Kasumi-1 (cell line): ENCODE measurements at places on chromosomes 11 and 22.
A peak's percentile ranks its signal among the peaks of the same experiment; 100 is the strongest.

GRCh38 chr11:70399681-70400112 lies 1.4 kb downstream of the CTTN start:
- DNase-seq = peak; percentile 36

DNA sequence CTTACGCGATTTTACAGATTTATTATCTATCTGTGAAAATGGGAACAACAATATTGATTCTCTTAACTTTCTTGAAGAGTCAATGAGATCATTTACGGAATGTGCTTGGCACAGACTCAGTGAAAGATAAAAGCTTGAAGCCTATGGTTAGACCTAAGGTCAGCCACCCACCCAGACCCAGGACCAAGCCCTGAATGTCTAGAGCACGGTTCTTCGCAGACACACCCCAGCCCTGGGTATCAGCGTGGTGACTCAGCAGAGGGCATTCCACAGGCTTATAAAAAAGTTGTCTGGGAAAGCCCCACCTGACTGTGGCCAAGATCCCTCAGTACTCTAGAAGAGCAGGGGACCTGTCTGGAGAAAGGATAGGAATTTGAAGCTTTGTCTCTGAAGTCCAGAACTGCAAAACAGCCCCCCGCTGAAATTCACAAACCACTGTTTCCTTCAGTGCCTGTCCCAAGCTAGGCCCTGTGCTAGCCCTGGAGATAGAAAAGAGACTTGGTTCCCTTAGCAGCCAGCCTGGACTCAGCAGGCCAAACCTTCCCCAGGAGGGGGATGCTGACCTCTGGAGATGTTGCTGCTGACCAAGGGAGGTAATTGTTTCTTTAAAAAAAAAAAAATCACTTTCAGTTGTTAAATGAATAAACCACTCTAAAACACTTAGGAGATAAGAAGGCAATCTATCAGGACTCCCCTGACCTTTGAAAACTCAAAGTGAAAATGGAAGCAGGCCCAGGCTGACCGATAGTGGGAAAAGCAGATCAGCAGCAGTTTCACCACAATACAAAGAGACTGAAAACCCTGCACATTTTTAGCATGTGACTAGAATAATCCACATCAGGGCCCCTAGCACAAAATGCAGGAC lies 114.0 kb downstream of the ABTB2 start:
- DNase-seq = no peak

DNA sequence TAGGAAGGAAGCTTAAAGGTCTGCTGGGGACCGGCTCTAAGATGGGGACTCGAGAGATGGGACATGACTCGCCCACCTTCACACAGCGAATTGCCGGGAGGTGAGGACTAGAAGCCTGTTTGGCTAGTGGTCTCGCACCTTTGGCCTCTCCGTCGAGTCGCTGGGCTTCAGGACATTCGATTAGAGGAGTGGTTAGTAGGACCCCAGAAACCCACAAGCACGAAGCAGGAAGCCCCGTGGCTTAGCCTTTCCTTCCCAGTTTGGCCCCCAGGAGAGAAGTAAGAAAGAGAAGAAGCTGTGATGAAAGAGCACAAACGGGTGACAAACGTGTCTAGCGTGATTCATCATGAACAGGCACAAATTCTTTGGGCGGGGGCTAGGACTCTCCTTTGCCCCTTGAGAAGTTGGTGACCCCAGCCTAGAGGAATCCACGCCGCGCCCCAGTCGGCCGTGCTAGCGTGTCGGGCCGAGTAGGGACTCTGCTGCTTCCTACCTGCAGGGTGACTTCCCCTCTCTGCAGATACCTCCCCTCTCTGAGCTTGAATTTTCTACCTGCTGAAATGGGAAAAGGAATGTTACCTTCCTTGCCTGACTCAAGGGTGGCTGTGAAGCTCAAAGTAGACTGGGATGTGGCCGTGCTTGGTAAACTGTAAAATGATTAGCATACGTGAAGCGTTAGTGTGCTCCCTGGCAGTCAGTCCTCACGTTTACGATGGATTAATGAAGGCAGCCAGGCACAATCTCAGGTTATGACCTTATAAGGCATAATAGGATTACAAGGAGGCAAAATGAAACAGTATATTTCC lies 1.1 kb upstream of the ADM start:
- DNase-seq = peak; percentile 23

GRCh38 chr11:98549571-98549970 lies 471.2 kb upstream of the CNTN5 start:
- DNase-seq = no peak

DNA sequence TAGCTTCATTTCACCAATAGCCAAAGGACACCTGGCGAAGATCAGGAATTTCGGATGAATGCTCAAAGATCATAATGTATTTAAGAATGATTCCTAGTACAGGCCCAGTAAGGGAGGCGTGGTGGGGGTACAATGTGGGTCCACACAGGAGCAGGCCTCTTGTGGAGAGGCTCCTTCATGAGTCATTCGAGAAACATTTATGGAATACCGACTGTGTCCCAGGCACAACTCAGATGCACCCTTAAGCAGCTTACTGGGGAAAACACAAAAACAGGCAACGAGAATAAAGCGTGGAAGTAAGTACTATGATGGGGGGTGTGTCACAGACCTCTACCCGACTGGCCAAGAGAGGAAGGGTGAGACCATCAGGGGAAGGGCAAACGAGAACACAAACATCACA lies 44.5 kb downstream of the SMCO4 start:
- no peak for DNase-seq

GRCh38 chr11:127925475-127925874 lies 661.9 kb downstream of the ETS1 start:
- no peak for DNase-seq

GRCh38 chr11:73034331-73034730 lies 107.8 kb downstream of the FCHSD2 start:
- no peak for DNase-seq

DNA sequence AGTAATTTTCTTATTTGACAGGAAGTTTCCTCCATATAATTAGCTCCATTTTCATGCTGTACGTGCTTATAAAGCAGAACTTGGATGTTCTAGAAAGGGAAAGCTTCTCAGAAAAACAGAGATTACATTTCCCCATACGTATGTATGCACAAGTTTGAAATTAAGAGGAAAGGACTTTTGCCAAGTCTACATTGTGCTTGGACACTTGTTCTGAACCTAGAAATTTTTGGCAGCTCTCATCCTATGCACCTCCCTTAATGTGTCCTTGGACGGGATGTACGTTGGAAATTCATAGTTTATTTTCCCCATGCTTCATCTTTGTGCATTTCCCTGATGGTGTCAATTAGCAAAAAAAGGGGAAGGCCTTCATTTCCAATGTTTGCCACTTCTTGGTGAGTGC lies 322.7 kb downstream of the BLID start:
- DNase-seq = no peak

DNA sequence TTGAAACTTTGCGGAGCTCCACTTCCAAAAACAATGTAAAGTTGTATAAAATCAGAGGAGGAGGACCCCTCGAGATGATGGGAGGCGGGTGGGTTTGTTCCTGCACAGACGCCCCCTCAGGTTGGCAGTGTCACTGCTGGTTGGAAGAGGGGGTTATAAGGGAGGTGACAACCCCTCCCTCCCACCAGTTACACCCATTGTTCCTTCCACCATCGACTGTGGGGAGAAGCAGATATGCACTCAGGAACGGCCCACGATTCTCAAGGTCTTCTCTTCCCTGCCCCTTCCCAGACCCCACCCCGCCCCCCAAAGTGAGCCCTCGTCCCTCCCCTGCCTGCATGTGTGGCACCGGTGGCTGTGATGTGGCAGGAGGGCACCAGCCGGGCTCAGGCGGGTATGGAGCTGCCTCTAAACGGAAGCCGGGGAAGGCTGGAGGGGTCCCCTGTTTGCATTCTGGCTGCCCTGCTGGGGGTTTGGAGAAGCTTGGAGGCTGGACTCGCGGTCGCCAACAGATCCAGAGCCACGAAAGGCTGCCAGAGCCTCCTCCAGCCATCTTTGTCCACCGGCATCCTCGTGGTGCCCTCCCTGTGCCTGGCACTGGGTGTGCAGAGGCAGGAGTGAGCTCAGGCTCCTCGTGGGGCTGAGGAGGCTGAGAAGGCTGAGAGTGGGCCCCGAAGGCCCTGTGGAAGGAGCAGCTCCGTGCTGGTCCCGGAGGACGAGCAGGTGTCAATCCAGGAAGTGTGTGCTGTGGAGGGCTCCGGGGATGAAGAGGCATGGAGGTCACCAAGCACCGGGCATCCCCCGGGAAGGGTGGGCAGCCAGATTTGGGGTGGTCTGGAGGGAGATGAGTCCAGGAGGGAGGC lies 778 bp downstream of the KDELR3 start:
- DNase-seq = no peak

GRCh38 chr11:574632-575312 lies 1.5 kb upstream of the PHRF1 start:
- DNase-seq = no peak

- DNase-seq = no peak
Observed at GRCh38 chr11:107157146-107157808, 139.0 kb upstream of the GUCY1A2 start.

- DNase-seq = no peak
Observed at GRCh38 chr22:44815099-44816070, 63.0 kb downstream of the ARHGAP8 start.

- no peak for DNase-seq
Observed at GRCh38 chr11:121225382-121225781, 67.2 kb upstream of the SC5D start.

DNA sequence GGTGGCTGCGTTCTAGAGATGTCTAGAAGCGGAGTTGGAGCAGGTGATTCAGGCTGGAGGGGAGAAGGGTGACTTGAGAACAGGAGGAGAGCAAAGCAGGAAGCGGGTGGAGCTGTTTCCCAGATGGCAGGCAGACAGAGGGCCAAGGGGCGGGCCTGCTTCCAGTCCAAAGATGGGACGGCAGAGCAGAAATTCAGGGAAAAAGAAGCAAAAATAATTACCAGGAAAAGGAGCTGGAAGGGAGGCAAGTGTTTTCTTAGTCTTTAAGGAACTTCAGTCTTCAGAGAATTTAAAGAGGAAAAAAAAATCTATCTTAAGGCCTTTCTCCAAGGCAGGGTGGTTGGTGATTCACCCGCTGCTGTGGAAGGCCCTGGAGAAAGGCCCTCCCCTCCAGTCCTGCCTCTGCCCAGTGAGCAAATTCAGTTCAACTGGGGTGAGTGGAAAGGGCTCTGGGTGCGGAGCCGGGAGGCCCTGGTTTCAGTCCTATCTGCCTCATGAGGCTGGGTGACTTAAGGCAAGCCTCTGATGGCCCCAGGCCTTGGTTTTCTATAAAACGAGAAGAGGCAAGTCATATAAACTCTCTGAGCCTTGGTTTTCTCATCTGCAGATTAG lies 4.5 kb upstream of the CREB3L1 start:
- DNase-seq = peak; percentile 45

DNA sequence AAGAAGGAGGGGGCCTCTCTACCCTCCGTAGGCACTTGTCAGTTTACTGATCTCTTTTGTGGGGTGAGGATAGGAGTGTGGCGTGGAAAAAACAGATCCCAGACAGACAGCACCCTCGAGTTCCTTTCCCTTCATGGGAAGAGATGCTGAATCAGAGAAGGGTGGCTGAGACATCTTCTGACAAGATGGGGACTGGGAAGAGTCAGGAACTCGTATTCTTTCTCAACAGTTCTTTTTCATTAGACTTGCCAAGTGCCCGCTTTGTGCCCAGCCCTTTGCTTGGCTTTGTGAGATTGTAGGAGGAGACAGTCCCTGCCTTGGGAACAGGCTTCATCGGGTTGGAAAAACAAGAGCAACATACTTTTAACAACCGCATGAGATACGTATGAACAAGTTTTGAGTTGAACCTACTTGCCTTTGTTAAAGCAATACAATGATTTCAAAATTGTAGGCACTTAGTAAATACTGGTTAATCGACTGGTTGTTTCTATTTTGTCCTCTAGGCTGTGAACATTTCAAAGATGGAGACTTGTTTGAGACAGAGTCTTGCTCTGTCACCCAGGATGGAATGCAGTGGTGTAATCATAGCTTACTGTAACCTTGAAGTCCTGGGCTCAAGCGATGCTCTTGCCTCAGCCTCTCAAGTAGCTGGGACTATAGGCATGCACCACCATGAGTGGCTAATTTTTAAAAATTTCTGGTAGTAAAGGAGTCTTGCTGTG lies 1.1 kb downstream of the RRM1 start:
- DNase-seq = peak; percentile 20

GRCh38 chr22:36281781-36282327 lies 28.9 kb downstream of the APOL1 start:
- DNase-seq = no peak

GRCh38 chr11:134586726-134587125 lies 174.7 kb upstream of the B3GAT1 start:
- no peak for DNase-seq

GRCh38 chr11:130179396-130180306 lies 20.1 kb downstream of the ST14 start:
- no peak for DNase-seq

GRCh38 chr11:72431846-72432245 lies 2.5 kb downstream of the CLPB start:
- no peak for DNase-seq

DNA sequence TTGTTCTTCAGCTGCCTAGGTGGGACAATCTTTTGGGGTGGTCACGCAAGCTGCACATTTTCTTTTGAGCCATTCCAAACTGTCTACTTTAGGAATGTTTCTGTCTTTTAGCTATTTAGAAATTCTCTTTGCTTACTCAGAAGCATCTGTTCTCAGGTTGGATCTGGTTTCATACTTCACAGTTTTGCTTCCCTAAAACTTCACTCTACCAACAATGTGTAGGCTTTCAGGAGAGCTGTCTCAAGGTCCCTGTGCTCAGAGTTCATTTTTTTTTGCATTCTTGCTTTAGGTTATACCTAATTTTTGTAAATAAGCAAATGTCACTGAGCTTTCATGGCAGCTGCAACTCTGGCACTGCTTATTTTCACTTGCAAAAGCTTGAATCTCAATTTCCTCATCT lies 36.7 kb downstream of the CCDC90B start:
- no peak for DNase-seq

GRCh38 chr22:23903328-23903971 lies 9.3 kb downstream of the MIF start:
- DNase-seq = no peak

DNA sequence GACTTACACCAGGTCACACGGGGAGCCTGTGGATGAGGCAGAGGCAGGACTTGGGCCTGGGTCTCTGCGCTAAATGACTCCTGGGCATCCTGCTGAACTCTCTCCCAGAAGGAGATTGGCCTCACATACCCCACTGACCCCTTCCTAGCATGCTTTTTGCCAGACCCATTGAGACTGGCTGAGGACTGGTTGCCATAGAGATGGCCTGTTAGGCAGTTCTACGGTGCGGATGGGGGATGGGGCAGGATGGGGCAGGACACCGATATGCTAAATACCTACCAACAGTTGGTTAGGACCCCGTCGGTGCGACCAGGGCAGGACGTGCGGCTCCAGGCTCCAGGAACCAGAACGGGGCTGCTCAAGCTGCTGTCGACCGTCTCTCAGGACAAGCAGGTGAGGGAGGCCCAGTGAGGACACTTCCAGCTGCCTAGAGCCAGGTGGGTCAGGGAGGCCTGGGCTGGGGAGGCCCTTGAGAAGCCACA lies at the start of gene TSGA10IP:
Gene TSGA10IP (plus strand): TSS at position 51 of the 482 bp plus-strand sequence. CDS start 196 bp downstream, at position 247.
- DNase-seq = no peak

DNA sequence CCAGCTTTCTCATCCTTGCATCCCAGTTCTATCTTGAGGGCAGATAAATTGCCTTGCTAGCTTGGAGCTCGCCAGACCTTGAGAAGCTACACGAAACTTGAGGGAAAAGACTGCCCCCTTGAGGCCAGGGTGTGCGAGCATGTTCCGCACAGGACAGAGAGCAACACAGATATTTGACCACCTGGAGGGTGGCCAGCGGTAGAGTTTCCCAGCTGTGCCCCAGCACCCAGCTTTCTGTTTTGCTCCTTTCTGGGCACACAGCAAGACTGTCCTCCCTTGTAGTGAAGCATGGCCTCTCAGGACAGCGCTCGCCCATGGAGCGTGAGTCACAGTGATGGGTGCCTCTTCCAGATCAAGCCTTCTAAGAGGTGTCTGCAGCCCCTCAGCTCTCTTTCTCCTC lies 23.5 kb downstream of the SPATA19 start:
- no peak for DNase-seq
